SHP77 (cell line): ENCODE measurements at places on chromosomes 6 and 20.

GRCh38 chr6:23529902-23530301 lies 596.1 kb upstream of the NRSN1 start:
- no peak for DNase-seq

- no peak for DNase-seq
Measured at GRCh38 chr20:61611401-61612180, 359.5 kb downstream of the CDH4 start.

DNA sequence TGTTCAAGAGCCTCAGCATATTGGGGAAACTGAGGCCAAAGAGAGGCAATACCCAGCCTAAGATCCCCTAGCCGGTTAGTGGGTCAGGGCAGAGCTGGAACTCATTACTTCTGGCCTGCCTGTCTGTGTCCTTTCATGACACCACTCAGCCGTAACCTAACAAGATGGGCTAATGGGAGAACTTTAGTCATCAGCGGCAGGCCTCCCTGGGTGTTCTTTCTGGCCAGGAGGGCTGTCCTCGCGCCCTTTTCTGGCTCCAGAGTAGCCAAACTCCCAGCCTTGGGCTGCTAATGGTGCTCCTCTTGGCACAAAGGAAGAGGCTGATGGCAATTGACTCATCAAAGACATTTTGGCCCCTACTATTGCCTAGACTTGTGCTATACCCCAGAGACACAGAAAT lies 76.6 kb downstream of the NCR2 start:
- no peak for DNase-seq

DNA sequence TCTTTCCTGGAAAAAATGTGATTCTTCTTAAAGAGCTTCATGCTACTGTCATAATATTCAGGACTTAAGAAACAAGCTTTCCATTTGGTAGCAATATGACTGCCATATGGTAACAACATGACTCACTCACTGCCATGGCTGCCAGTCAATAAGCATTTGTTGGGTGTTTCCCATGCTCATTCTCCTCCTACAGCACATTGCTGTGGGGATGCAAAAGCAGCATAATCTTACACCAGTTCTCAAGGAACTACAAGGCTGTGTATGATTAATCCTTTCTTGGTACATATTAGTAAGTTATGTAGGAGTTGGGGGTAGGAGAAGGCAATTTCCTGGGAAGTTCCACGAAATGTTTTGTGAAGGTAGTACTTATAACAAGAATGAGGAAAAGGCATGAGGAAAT lies 76.7 kb downstream of the CEP162 start:
- no peak for DNase-seq

- no peak for DNase-seq
Measured at GRCh38 chr6:41156771-41157170, 2.6 kb upstream of the TREML1 start.

DNA sequence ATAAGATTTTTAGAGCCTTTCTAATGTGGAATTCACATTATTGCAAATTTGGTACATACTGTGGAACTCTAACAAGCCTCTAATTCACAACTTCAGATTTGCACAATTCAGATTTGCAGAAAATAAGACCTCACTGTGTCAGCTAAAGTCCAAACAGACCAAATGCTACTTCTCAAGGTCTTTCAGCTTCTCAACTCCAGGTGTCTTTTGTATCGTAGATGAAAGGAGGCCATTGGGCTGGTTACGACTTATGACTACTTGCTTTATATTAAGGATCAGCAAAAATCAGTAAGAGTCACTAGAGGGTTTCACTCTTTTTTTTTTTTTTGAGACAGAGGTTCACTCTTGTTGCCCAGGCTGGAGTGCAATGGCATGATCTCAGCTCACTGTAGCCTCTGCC lies 37.8 kb downstream of the ZNF217 start:
- no peak for DNase-seq
